ENCODE measurements at places on chromosomes 1 and 21.

DNA sequence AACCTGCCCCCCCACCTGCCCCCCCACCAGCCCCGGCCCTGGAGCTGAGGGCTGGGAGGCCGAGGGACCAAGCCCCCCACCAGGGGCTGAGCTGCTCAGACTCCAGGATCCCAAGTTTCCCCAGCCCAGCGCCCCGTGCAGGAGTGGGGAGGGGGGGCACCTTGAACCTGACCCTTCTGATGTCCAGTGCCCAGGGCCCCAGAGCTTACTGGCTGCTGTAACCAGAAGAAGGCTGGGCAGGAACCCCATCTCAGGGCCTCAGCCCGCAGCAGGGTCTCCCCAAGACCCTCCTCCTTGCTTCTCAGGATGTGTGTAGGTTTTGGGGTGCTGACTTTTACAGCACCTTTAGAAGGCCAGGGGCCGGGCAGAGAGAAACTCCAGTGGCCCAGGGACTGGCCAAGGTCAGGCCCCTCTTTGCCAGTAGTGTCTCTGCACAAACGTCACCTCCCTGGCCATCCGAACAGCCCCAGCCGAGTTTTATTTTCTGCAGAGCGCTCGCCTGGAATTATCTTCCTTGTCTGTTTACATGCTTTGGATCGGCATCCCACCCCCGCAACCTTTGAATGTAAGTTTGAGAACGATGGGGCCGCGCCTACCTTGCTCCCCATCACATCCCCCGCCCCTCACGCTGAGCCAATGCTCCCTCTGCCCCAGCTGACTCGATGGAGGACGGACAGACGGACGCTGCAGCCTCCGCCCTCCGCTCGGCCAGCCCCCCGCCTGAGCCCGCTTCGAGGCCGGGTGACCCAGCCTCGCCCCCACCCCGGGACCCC is 70.1 kb upstream of the CASZ1 start:
- no peak for DNase-seq

- DNase-seq, result no peak
Measured at GRCh38 chr1:79124756-79125155, 118.2 kb upstream of the ADGRL4 start.

GRCh38 chr1:179823693-179824092 is 53.9 kb downstream of the TOR1AIP2 start:
- DNase-seq, result no peak

DNA sequence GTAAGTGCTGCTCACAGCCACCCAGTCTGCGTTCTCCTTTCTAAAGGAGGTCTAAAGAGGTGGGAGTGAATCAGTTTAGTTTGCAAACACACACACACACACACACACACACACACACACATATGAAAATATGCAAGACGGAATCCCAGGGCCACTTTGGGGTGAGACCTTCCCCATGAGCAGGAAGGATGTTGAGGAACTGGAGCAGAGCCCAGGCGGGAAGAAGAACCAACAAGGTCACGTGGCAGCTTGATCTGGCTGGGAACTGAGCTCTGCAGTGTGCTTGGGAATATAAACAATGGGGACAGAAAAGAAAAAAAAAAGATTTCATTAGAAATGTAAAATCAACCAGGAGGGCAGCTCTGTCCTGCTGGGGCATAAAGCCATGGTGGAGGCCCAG is 32.6 kb downstream of the OR2G3 start:
- DNase-seq, result no peak

DNA sequence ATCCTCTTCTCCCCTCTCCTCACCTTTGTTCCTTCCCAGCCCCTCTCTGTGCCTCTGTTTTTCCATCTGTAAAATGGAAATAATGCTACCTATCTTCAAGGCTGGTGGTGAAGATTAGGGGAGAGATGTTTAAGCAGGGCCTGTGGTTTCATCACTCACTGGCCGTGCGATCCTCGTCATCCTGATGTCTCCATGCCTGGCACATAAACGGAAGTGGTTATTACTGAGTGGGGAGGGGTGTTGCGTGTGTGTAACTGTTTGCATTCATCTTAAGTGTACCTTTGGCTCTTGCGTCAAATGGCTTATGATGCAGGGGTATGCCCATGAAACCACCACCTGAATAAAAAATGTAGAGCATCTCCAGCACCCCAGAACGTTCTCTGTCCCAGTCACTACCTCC is 17.2 kb upstream of the C1QA start:
- no peak for DNase-seq

GRCh38 chr1:158177700-158178450 is 2.8 kb upstream of the CD1D start:
- DNase-seq, result no peak

- peak; percentile 73 for DNase-seq
Measured at GRCh38 chr1:202807926-202808757, at the start of gene KDM5B. Gene KDM5B (minus strand): TSS chr1:202808421. CDS start chr1:202808305, 116 bp downstream.

DNA sequence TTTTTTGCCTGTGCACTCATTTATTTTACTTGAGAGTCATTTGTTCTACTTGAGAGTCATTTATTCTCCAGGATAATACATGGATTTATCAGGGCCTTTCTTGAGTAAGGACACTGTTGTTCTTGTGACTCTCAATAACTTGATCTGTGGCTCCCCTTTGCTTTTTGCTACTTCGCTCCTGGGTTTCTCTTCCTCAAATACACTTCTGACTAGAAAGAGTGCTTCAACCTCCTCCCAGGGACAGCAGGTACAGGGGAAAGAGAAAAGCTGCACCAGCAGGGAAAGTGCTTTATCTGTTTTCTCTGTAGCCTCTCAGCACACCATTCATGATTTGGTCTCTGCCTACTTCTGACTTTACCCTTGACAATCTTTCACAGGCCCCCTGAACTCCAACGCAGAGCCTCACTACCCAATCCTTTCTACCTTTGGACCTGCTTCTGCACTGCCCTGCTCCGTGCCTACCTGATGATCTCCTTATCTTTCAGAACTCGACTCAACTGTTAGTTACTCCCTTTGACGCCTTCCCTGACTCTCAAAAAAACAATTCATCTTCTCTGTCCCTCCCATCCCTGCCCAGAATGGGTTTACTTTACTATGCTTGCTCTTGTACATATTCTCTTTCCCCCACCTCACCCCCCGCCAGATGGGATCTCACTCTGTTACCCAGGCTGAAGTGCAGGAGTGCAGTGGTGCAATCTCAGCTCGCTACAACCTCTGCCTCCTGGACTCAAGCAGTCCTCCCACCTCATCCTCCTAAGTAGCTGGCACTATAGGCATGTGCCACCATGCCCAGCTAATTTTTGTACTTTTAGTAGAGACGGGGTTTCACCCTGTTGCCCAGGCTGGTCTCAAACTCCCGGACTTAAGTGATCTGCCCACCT is 15.6 kb upstream of the PIGM start:
- DNase-seq, result no peak

GRCh38 chr1:54839824-54840223 is 38.7 kb upstream of the TTC22 start:
- no peak for DNase-seq

- DNase-seq, result no peak
Measured at GRCh38 chr1:84348759-84349158, 47.3 kb downstream of the SAMD13 start.

DNA sequence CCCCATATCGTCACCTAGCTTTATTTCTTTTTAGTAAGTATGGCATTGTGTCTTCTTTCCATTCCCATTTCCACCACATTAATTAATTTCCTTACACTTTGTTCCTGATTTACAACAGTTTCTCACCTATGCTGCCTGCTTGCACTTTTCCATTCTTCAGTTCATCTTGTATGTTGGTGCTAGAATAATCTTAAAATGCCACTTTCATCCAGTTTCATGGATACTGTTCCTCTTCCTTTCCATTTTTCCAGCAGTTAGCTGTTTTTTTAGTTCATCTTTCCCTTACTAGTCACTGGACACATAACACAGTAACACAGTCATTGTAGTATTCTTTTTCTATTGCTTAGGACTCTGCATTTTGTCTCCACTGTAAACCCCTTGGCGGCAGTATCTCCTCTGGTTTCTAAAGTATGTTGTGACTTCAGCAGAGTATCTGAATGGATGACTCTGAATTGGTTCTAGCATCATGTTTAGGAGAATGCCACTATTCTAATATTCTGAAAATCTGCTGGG is 2.1 kb downstream of the CDC7 start:
- peak; percentile 18 for DNase-seq

DNA sequence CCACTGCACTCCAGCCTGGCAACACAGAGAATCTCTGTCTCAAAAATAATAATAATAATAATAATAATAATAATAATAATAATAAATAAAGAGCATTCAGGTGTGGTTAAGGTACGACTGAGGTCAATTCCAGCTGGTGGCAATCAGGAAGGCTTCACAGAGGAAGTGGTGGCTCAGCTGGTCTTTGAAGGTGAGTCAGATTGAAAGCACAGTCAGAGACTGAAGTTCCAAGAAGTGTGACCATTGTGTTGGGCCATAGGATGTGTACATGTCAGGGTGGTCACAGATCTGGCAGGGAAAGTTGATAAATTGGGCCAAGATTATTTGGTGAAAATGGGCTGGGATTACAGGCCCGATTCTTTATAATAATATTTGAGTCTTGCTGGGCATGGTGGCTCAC is 31.0 kb upstream of the MED18 start:
- DNase-seq, result no peak

DNA sequence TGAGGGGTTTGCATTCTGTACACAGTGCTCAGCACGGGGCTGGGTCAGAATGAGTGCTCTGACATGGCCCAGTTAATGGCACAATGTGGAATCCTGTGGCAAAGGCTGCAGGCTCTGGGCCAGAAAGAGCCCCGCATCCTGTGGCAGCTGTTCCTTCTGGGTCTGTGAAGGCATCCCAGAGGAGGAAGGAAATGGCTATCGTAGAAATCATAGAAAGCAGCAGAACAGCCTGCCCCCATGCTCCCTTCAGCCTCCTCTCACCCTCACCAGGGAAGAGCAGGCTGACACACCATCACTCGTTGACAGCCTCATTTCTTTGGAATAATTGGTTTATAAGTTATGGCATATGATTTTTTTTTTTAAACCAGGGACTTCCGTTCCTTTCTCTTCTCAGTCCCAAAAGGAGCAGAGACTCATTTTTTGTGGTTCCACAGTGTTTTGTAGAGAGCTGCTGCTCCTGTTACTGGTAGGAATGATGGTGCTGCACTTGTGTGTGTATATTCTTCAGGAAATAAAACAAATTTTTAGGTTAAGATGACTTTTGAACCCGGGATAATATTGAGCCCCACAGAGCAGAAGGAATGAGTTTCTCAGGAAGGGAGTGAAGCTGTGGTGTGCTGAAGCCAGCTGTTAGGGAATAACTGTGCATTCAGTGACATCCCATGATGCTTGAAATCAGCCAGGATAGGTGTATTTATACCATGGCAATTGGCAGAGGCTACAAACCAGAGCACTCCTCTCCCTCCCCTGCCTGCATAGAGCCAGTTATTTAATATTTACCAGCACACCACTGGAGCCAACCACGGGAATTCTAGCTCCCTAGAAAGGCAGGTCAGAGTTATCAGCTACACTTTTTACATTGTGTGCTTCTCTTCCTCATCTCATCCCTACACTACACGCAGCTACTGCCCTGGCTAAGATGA is 32.0 kb downstream of the PLXNA2 start:
- DNase-seq, result no peak

- no peak for DNase-seq
Measured at GRCh38 chr1:217369996-217370551, 260.8 kb downstream of the GPATCH2 start.

- no peak for DNase-seq
Measured at GRCh38 chr1:94248956-94249688, 11.7 kb upstream of the ARHGAP29 start.

DNA sequence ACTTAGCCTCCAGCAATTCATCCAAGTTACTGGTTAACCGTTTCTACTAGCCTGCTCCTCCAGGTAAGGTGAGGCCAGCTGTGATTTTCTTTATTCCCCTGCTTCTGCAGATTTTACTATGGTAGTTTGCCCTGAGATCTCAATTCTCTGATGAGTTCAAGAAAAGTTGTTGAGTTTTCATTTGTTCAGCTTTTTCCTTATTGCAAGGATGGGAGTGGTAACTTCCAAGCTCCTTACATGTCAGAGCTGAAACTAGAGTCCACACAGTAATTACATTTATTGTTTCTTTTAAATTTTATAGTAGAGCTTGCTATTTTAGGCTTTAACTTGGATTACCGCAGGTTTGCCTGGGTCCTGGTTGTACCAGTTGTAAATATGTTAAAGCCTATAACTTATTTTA is 76.9 kb upstream of the ZRANB2 start:
- no peak for DNase-seq

DNA sequence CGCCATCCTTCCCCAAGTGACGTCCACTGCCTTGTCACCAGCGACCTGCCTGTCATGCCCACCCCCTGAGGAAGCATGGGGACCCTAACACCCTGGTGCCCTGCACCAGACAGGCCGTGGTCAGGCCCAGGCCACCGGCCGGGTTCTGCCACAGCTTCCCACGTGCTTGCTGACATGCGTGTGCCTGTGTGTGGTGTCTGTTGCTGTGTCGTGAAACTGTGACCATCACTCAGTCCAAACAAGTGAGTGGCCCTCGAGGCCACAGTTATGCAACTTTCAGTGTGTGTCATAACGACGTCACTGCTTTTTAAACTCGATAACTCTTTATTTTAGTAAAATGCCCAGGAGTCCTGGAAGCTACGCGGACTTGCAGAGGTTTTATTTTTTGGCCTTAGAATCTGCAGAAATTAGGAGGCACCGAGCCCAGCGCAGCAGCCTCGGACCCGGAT is 8.5 kb upstream of the CTRC start:
- no peak for DNase-seq

GRCh38 chr1:159554696-159555095 is 18.9 kb upstream of the OR10J5 start:
- DNase-seq, result no peak

DNA sequence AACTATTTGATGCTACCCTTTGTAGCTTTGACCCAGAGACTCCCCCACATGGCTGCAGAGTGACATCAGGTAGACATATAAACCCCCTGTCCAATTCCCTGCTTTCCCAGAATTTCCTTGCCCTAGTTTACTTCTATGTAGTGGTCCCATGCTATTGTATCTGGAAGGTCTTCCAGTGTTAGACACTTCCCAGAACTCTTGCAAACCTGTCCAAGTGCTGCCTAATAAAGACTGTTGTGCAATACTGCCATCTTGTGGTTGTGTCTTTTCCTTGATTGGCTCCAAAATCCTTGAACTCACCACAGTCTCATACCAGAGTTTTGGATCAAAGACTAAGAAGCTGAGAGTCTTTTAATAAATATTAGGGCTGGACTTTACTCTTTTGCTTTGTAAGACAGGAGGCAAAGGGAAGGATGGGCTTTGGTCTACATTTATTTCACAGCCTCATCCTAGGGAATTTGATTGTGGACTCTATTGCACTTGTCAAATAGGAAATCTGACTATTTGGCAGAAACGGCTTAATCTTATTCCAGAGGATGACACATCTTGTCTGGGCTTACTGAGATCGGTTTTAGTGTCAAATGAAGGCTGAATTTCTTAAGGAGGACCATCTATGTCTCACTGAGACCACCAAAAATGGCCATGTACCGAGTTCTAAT is 169.9 kb downstream of the LRRC7 start:
- peak; percentile 48 for DNase-seq
